Muscle of back (tissue), 13 donors: ENCODE measurements at places on chromosomes 7 and 10. TPM values are rescaled to one million over a fixed set of nuclear protein-coding genes. Genes with fewer than 3 reads are reported as not detected.

DNA sequence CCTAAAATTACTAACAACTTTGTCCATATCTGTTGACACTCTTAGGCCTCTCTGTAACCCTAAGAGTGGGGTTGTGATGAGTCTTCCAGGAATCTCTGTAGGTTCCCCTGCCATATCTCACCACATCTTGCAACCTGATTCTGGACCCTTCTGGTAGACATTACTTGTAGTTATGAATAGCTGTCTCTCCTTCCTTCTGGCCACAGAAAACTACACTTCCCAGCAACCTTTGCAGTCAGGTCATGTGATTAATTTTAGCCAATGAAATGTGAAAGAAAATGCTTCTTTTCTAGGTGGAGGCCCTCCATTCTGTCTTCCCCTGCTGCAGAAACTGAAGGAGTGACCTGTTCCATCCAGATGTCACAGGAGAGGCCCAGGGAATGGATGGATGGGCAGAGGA, 147.6 kb upstream of the AOAH start:
- no peak for DNase-seq

DNA sequence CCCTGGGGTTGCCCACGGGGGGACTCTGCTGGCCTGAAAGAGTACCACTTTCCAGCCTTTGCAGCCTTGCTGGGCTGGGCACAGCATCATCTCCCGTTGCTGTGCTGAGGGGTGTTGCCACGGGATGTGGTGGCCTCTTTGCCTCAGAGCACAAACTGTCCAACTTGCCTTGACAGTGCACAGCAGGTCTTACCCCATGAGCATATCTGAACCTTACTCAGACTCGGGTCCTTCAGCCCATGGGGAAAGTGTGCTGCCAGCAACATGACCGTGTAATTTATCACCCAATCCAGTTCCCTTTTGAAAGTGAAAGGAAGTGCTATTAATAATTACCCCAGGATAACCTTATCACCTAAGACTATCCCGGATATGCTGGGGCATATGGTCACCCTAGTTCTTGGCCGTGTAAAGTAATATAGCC, 46.8 kb downstream of the TBXAS1 start:
- DNase-seq = no peak

GRCh38 chr10:95430231-95430951, 130.8 kb downstream of the SORBS1 start:
- DNase-seq = peak; percentile 47

The KLLN gene
- polyA plus RNA-seq = 0.24 TPM

GRCh38 chr10:78552261-78552811, 516.4 kb upstream of the ZMIZ1 start:
- peak; percentile 89 for DNase-seq

- no peak for DNase-seq
Observed at GRCh38 chr10:133401981-133402725, 8.2 kb downstream of the MTG1 start.

The RSPH10B gene
- polyA plus RNA-seq = 0.14 TPM

DNA sequence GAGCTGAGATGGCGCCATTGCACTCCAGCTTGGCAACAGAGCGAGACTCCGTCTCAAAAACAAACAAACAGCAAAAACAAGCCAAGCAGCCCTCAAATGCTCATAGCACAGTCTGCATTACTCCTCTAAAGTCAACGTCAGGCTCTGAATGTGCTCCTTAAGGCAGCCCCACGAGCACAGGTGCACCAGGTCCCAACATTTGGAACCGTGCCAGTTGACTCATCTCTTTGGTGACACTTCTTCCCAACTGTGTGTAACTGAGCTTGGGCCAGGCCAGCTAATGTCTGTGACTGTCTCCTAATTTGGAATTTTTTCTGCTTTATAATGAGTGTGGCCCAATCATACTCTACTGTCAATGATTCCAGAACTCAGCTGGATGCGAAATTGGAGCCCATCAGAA, 66.3 kb upstream of the EFCAB10 start:
- DNase-seq = no peak

GRCh38 chr10:118349235-118349634, 7.1 kb upstream of the FAM204A start:
- DNase-seq = no peak

The RPEL1 gene
- polyA plus RNA-seq = not detected

DNA sequence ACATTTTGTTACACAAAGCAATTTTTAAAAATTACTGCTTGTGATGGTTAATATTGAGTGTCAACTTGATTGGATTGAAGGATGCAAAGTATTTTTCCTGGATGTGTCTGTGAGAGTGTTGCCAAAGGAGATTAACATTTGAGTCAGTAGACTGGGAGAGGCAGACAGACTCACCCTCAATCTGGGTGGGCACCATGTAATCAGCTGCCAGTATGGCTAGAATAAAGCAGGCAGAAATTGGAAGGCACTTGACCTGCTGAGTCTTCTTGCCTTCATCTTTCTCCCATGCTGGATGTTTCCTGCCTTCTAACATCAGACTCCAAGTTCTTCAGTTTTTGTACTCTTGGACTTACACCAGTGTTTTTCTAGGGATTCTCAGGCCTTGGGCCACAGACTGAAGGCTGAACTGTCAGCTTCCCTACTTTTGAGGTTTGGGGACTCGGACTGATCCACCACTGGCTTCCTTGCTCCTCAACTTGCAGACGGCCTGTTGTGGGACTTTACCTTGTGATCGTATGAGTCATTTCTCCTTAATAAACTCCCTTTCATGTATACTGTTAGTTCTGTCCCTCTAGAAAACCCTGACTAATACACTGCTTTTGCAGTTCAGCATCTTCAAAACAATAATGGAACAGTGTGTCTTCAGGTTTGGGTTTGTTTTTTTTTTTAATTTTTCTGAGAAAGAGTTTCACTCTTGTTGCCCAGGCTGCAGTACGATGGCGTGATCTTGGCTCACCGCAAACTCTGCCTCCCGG, 244.1 kb upstream of the SEMA3C start:
- DNase-seq = no peak

- DNase-seq = peak; percentile 64
Observed at GRCh38 chr10:102729029-102730026, 14.4 kb upstream of the WBP1L start.

The FAM131B gene
- polyA plus RNA-seq = 2.6 TPM

DNA sequence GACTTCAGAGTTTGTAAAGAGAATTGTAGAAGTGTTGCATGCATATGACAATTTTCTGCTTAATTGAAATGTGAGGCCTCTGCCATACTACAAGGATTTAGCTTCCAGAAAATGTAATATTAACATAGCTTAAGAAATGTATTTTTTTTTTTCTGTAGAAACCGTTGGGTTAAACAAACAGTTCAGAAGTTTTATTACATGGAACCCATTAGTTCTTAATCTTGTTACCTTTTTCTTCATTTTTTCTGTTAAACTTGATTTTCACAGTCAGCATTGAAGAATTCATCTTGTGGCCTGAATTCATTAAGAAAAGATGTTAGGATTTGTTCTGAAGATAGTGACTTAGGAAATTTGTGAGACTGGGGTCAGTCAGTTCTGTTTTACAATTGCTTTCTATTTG, 4.9 kb downstream of the PTEN start:
- DNase-seq = no peak

The KLF14 gene
- 2.0 TPM for polyA plus RNA-seq
